Frontal cortex (tissue), 4 donors: ENCODE measurements at places on chromosomes 3 and 15. TPM values are rescaled to one million over a fixed set of nuclear protein-coding genes. Genes with fewer than 3 reads are reported as not detected.

- no peak for DNase-seq
Observed at GRCh38 chr3:178479860-178480259, 56.4 kb upstream of the KCNMB2 start.

GRCh38 chr3:160040181-160040580, 51.5 kb downstream of the IL12A start:
- no peak for DNase-seq

- no peak for DNase-seq
Observed at GRCh38 chr15:97567411-97567810, 393.1 kb upstream of the ARRDC4 start.

DNA sequence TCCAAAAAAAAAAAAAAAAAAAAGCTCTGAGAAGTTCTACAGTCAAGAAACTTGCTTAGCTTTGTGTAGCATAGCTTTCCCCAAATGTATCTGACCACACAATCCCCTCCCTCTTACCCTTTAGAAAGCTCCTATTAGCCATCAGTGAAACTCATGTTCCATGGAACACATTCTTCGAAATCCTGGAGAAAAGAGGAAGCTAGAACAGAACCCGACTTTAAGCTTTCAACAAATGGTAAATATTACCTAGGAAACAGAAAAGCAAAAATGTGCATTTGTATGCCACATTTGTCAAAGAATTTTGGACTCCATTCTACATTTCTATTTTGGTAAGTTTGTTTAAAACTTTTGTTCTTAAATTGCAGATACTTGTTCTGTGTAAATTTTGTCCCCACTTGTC, 17.4 kb upstream of the CRTC3 start:
- no peak for DNase-seq

DNA sequence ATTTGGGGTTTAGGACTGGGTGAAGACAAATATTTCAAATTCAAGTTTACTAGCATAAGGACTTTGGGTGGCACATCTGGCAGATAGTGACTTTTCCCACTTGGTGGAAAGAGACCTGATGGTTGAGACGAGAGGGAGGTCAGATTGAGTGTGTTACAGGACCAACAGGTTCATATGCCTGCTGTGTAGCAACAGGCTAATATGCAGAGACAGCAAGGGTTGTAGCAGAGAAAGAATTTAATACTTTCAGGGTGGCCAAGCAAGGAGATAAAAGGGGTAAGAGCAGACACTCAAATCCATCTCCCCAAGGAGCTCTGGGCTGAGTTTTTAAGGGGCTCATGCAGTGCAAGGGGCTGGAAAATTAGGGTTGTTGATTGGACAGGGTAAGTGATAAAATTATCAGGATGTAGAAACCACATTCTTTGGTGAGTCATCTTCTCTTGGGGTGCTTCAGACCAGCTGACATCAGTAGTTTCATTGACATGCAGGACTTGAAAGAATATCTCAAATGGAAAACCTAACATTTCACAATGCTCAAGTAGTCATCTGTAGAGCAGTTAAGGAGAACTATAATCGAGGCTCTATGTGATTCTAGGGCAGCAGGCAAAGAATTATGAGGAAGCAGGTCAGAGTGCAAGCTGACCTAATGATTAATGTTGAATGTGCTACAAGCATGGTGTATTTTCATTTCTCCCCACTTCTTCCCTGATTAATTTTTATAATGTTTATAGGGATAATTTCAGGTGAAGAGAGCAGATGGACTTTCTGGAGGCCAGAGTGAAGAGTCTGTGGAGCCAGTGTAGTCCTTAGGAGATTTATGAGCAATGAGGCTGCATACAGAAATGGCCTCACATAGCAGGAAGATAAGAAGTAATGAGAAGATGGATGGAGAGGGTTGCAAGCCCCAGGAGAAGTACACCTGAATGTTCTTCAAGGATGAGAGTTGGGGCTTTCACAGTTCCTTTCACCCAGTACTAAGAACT, 13.7 kb downstream of the FOXB1 start:
- no peak for DNase-seq

DNA sequence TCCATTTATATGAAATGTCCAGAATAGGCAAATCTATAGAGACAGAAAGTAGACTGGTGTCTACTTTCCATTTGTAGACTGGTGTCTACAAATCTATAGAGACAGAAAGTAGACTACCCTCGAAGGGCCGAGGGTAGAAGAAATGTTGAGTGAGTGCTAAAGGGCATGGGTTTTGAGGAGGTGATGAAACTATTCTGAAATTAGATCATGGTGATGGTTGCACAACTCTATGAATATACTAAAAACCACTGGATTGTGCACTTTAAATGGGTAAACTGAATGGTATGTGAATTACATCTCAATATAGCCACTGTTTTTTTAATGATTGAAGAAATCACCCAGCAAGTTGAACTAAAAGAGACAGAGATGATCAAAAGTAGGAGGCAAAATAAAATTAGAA, 27.9 kb downstream of the TP53BP1 start:
- no peak for DNase-seq

DNA sequence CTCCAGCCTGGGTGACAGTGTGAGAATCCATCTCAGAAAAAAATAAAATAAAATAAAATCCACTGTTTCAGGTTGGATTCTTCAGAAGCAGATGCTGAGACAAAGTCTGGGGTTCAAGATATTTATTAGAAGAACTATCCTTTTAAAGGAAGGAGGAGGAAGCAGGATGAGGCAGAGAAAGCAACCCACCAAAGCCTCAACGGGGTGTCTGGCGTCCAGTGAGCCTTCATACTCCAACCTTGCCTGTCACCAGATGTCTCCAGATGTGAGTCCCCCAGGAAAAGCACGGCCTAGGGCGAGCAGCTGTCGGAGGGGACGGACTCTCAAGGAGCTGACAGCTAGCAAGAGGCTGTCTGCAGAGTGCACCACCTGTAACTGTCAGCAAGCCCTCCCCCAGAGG, 37.3 kb downstream of the MB21D2 start:
- no peak for DNase-seq

GRCh38 chr3:27930052-27930602, 208.0 kb upstream of the EOMES start:
- no peak for DNase-seq

GRCh38 chr3:168213920-168214319, 118.2 kb upstream of the GOLIM4 start:
- no peak for DNase-seq

DNA sequence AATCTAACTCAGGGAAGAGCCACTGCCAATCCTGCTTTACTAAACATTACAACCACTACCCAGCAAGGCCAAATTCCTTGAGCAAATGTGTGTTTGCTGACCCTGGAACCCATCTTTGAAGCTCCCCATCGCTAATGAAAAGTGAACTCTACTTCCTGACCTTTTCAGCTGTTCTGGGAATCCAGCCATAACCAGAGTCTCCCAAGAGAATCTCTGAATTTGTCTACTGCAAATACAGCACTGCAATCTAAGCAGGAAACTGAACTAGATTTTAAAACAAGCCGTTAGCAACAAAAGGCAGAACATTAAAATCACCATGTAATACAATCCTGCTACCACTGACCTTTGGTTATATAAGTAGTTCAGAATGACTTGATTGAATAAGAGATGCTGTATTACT, 309.2 kb downstream of the MAGI1 start:
- no peak for DNase-seq

DNA sequence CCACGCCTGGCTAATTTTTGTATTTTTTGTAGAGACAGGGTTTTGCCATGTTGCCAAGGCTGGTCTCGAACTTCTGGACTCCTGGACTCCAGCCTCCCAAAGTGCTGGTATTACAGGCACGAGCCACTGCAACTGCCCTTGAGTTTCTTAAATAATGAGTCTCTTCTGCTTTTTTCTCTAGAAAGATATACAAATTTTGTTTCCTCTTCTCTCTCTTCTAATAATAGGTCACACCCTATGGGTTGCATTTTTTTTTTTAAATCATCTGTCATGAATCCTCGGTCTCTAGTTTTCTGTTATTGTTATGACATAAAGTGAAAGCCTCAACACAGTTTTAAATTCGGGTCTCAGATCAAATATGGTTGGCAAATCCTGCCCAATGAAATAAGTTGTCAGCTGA, 111.2 kb downstream of the IL12A start:
- DNase-seq: no peak

- DNase-seq: peak; percentile 5
Observed at GRCh38 chr15:96329403-96329981, 1.0 kb upstream of the NR2F2 start.

- no peak for DNase-seq
Observed at GRCh38 chr15:90553248-90553745, 23.6 kb downstream of the CRTC3 start.

DNA sequence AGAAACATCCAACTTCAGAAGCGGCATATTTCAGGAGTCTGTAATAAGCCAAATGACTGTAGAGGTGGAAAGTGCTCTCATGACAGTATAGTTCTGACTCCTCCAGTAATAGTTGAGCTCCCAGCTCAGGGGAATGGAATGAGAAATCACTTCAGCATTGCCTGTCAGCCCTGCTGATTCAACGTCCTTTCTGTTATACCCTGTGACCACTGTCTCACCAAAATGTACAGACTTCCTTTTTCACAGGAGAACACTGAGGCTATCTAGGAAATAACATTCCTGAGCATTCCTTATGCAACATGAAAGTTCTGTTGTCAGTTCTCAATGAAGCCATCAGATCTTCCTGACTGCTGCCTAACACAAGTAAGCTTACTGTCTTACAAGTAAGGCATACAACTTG, 284.5 kb upstream of the MME start:
- DNase-seq: no peak

DNA sequence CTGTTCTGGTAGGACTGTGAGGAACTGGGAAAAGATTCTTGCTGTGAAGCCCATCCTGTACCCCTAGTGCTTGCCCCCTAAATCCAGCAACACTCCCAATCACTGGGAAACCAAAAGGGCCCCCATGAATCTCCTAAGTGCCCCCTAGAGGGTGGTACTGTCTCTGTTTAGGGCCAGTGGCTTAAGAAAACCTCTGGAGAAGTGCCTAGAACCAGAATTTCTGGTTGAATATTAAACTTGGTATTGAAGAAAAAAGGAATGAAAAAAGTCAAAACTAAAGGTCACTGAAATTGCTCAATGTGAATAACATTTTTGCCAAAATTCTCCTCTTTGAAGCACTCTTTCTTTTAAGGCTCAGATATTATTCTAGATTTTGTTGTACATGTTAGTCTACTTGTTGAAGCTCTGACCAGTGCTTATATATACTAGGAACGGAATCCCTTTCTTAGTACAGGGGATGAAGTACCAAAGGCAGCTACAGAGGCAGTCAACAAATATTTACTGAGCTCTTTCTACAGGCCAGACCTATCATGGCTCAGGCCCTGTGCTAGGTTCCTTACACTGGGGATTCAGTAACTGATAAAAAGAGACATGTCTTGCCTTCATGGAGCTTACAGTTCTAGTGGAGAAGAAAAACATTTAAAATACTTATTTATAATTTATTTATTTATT, 138.8 kb downstream of the MYLK start:
- no peak for DNase-seq

GRCh38 chr3:119562307-119562961, 3.0 kb upstream of the CD80 start:
- no peak for DNase-seq

The VGLL3 gene
- total RNA-seq: 1.2 TPM

The TJP1 gene
- 40.8 TPM for total RNA-seq

The SHC4 gene
- total RNA-seq: 5.7 TPM

The RETNLB gene
- total RNA-seq: not detected

The GPR62 gene
- 0.41 TPM for total RNA-seq

The HEMK1 gene
- 4.5 TPM for total RNA-seq

The CTDSPL gene
- 15.5 TPM for total RNA-seq
